Memory B cell (primary cell): ENCODE measurements at places on chromosomes 4 and X.

DNA sequence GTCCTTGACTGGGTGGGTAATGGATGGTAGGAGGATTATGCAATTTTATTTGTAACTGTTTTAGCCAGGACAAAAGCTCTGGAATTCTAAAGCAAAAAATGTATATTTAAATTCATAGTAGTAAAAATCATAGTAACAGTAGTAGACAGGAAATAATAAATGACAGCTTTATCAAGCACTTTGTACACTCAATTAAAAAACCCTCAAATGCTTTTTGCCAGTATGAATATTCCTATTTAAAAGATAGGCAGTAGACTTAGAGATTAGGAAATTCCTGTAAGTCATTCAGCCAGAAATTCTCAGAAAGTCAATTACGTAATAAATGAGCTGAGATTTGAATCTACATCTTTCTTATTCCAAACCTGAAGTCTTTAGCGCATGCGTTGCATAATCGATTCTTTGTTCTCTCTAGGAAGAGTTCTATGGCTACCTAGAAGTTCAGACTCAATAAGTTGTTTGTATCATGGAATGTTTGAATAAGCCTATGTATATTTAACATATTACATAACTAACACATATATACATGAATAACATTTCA is 2.5 kb downstream of the AADAT start:
- no peak for DNase-seq

DNA sequence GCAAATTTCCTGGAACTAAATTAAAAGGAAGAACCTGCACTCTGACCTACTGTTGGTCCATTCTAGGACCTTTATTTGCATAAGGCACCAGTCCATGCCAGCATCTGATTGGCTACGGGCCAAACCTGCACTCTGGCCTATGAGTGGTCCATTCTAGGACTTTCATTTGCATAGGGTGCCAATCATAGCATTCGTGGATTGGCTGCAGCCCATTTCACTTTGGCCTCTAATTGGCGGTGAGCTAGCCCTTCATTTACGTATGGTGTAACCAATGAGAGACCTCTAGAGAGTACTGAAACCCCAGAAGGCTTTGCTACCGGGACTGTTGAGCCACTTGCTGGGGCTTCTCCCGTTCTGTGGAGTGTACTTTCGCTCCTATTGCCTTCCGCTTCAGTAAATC is 6.1 kb upstream of the RNF175 start:
- DNase-seq: no peak

- DNase-seq: no peak
Observed at GRCh38 chrX:68703369-68703768, 55.9 kb downstream of the STARD8 start.

DNA sequence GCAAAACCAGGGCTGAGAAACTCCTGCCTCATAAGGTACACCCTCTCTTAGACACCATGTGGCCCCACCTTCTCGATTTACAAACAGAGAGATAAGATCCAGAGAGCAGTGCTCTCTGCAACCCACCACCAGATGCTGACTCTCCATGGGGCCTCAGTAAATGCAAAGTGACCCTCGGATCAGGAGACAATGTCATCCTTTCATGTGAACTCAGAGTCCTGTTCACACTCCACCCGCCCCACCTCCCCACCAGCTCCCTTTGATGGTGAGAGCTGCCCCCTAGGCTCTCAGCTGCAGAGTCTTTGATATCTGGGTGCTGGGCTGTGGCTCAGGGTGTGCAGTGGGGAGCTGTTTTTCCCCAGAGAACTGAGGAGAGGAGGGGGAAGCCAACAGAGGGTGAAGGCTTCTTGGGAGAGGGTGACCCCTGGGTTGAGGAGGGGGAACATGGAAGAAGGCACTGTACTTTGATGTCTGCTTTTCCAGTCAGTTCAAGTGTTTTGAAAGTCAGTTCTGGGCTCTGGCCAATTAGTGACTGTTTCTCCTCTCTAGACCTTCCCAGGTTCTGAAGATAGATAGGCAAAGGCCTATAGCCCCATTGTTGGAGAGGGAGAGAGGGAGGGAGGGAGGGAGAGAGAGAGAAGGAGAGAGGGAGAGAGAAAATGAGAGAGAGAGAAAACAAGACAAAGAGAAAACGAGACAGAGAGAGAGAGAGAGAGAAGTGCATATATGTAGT is 88.2 kb downstream of the SCD5 start:
- DNase-seq: no peak

DNA sequence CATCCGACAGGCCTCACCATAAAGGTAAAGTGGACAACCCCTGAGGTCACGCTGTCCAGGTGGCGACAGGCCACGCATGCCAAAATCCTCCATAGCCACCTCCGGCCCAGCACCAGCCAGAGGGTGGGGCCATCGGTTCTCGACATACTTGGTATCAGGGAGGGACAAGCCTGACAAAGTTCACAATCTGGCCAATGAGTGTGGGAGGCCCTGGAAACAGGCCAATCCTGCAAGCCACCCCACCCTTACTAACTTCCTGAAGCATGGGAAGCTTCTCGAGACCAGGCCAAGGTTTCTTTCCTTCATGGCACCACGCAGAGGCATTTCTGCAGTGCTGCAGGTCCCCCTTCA is 73.8 kb downstream of the MTMR1 start:
- DNase-seq: no peak

DNA sequence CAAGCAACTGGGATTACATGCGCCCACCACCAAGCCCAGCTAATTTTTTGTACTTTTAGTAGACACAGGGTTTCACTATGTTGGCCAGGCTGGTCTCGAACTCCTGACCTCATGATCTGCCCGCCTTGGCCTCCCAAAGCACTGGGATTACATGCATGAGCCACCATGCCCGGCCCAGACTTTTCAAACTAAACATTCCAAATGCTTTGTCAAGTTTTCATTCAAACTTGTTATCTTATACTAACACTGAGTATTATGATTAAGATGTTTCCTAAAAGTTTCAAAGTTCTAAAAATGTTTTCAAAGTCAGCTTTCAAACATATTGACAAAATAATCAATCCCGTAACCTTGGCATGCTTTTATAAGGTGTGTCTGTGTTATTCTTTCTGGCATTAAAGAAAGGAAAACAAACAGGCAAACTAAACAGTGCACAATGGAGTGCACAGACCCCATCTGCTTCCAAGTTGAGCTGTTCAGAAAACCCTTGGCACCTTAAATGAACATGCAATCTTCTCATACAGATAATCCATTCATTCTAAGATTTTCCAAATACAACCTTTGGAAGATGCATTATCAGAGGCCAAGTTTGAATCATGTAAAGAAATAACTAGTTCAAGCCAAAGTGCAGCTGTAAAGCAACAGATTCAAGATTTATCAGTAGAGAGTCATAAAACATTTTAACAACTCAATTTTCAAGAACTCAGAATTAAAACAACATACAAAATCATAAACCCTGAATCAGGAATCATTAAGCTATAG is 49.1 kb downstream of the ABCG2 start:
- no peak for DNase-seq

- DNase-seq: no peak
Observed at GRCh38 chrX:107571296-107571998, 56.9 kb upstream of the PRPS1 start.

DNA sequence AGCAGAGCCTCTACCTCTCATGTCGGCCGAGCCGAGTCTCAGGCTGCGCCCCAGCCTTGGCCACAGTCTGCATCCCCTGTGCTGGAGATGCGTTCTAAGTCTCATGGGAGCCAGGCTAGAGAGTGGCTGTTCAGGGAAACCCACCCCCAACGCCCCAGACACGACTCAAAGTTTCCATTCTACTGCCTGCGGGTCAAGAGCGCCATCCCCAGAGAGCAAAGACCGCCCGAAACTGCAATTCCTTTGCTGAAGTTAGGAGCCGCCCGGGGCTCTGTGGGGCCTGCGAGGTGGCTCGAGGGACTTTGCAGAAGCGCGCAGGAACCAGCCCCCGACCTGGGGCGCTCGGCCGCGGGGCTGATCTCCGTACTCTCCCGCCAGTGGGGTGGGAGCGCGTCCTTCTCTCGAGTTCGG is 10.0 kb upstream of the ELF4 start:
- DNase-seq: no peak

GRCh38 chrX:133838761-133839676 is 146.4 kb downstream of the GPC3 start:
- DNase-seq: peak; percentile 27

DNA sequence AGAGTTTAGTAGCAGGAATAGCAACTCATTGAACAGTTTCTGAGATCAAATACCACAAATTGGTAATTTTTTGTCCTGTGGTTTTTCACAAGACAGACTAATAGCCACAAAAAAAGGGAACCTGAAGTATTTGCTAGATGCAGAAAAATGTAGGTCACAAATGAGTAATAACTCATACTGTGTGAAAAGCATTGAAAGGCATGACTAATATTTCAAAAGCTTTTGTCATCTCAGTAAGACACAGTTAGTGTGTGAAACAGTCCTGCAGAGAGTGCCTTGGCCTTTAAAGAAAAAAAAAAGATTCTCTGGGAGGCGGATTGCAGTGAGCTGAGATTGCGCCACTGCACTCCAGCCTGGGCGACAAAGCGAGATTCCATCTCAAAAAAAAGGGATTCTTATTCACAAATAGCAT is 31.4 kb upstream of the SLC25A31 start:
- DNase-seq: no peak

DNA sequence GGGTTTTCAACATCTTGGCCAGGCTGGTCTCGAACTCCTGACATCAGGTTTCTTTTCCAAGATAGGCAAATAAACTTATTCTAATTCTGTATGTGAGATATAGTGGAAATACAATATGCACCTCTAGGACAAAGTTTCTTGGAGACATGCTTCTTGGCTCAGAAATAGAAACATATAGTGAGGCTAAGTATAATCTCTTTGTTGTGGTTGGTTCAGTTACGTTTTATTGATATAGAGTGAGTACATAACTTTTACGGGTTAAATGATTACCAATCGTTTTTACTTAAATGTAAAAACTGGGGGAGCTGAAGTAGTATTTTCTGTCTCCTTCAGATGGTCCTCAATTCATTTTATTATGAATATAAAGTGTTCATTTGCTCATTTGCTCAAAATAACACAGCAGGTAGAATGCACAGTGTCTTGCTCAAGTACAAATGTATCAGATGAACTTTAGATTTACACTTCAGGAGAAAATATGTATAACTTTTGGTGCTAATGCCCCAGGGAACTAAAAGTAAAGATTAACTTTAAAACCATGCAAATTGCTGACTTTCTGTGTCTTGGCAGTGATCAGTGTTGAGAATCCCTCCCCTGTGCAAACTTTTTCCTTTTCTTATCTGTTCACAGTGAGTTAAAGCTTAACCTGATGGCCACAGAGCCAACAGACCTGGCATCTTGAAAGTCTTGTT is 77.6 kb downstream of the AFF1 start:
- DNase-seq: no peak

DNA sequence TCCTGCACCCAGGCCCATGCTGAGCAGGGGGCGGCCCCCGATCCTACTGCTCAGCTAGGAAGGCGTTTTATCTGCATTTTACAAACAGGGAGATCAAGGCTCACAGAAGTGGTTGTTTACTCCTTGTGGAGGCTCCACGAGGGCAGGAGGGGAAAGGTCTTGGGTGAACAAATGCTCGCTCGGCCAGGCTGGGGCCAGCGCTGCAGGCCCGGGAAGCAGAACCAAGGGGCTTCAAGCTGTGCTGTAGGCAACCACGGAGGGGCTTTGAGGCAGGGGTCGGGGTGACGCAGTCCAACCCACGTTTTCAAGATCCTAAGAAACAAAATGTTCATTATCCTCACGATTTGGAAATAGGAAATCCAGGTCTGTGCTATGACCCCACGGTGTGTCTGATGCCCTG is 125.8 kb downstream of the HMX1 start:
- DNase-seq: no peak

DNA sequence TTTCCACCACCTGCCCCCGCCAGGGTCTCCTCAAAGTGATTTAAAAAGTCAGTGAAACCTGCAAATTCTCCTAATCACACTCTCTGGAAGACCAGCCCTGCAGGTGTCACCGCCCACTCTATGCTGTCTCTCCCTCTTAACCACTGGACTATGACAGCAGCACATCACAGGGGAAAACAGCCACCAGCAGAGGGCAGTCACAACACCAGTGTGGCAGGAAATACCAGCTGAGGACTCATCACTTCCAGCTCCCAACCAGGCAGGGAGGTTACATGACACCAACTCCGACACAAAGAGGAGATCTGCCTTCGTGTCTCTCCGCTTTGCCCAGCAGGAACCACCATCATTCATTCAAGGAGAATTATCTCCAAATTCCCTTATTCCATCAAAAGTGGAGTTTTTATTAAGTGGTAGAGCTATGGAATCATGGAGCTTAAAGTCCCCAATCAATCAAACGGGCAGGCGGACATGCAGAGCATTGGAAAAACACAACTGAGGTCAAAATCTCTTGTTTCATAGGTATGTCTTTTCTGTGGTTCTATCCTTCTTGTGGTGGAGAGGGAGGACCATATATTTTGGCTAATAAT is 91.3 kb downstream of the NSUN7 start:
- DNase-seq: peak; percentile 60

GRCh38 chr4:9765091-9765490 is 16.3 kb upstream of the DRD5 start:
- no peak for DNase-seq

GRCh38 chr4:90641861-90642599 is 514.8 kb downstream of the CCSER1 start:
- DNase-seq: no peak

DNA sequence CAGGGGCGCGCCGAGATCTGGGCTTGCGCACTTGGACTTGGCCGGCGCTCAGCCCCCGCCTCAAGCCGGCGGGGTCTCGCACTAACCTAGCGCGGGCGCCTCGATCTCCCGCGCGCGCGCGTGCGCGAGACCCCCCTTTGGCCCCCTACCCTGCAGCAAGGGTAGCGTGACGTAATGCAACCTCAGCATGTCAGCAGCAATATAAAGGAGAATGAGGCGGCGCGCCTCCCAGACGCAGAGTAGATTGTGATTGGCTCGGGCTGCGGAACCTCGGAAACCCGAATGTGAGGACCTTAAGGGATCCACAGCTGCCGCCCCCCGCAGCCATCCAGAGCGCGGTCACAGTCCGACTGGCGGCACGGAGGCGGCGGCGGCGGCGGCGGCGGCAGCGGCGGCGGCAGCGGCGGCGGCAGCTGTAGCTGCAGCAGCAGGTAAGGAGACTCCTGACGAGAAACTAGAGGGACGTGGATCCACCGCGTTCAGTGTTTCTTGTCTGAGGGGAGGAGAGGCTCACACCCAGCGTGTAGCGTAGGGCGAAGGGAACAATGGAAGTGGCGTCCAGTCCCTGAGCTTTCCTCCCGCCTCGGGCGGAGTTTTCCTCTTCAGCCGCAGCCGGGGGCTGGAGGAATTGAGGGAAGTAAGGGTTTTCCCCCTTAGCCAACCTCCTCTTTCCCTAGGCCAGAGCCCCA is at the start of the genes SATL1 and ZNF711:
Gene SATL1 (minus strand): TSS at position 19 of the 689 bp plus-strand sequence. CDS start 134,811 bp downstream, outside the sequence.
Gene ZNF711 (plus strand): TSS at position 231 of the 689 bp plus-strand sequence. CDS start 3,582 bp downstream, outside the sequence.
- DNase-seq: peak; percentile 0

DNA sequence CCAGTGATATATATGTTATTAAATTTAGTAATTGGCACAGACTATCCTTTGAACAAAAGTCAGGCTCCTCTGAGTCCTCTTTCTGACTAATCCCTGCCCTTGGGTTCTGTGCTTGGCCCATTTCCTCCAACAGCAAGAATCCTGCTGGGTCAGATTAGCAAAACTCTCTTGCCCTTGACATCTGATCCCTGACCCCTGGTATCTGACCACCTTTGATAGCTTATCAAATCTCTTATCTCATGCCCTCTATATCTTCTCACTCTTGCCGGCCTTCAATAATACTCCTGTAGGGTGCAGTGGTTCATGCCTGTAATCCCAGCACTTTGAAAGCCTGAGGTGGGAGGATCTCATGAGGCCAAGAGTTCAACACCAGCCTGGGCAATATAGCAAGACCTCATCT is 245.5 kb upstream of the FAM47A start:
- no peak for DNase-seq

- no peak for DNase-seq
Observed at GRCh38 chr4:79907001-79907400, 166.0 kb downstream of the ANTXR2 start.

- no peak for DNase-seq
Observed at GRCh38 chr4:159047478-159048165, 55.3 kb upstream of the RAPGEF2 start.
